ENCODE measurements at places on chromosomes 6 and 20.
A peak's percentile ranks its signal among the peaks of the same experiment; 100 is the strongest.

GRCh38 chr6:135182071-135183001 is 1.2 kb downstream of the MYB start:
- no peak for DNase-seq

- no peak for DNase-seq
Observed at GRCh38 chr20:61830241-61830930, 235.3 kb downstream of the TAF4 start.

GRCh38 chr20:7217606-7218005 is 450.1 kb downstream of the BMP2 start:
- no peak for DNase-seq

GRCh38 chr20:17557675-17558006 is 12.2 kb upstream of the DSTN start:
- no peak for DNase-seq

- DNase-seq, result peak; percentile 49
Observed at GRCh38 chr20:45946149-45946970, 11.9 kb downstream of the PCIF1 start.

- no peak for DNase-seq
Observed at GRCh38 chr6:3321042-3321441, 62.3 kb downstream of the PSMG4 start.

DNA sequence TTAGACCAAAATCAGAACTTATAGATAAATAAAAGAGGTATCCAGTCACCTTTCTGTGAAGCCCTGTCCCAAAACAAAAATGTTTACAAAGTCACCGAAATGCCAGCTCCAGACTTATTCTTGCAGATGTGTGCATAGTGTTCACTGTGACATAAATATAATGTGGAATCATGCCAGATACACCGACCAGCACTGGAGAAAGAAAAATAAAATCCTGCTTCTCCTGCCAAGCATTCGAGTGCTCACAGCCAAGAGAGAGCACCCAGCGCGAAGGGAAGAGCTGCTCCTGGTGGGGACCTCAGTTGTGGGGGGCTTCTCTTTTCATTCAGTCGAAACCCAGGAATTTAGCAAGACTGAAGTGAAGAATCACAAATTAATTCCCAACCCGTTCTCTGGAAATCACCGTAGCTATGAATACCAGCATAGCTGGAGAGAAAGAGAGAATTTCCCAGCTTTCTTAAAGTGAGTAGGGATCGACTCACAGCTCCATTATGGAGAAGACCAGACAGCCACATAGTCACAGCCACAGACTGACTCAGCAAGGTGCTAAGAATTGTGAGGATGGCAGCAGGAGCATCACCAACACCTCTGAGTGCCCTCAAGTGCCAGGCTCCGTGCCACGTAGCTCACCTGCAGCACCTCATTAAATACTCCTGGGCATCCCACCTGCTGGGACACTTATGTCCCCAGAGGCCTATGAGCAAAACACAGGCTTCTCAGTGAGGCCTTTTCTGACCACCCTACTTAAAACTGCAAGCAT is 33.2 kb downstream of the BFSP1 start:
- DNase-seq, result no peak

DNA sequence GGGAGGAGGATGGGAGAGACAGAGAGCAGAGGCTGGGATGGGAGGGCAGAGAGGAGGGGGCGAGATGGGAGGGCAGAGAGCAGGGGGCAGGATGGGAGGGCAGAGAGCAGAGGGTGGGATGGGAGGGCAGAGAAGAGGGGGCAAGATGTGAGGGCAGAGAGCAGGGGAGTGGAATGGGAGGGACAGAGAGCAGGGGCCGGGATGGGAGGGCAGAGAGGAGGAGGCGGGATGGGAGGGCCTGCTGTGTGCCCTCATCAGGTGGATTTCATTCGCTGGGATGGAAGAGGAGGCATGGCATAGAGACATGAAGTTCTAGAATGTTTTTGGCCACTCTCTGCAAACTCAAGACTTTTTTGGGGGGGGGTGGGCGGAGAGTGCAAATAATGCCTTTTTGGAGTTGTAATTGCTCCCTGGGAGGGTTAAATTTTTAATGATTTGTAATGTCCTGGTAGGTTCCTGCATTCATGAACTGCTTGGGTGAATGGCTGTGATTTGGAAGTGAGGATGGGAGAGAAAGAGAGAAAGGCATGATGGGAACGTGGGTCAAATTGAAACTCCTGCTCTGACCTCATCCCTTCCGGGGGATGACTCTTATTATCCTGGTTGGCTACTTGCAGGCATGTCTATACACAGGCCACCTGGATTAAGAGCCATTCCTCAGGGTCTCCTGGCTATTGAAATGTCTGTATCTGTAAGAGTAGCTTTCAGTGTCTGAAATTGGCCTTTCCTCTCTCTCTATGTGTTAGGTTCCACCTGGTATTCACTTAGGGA is 162.4 kb upstream of the AGPAT4 start:
- no peak for DNase-seq

DNA sequence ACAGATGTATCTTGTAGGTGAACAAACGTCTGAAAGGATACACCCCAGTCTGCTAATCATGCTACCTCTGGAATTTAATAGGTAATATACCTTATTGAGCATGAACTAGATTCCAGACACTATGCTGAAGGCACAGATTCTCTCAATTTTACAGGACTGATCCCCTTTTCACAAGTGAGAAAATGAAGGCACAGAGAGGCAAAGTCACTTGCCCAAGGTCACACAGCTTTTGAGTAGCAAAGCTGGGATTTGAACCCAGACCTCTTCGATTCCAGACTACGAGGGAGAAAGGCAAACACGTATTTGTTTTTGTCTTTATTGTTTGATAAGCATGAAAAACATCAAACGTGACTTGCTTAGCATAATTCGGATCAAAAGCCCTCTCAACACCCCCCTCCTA is 34.4 kb upstream of the PMEPA1 start:
- no peak for DNase-seq

DNA sequence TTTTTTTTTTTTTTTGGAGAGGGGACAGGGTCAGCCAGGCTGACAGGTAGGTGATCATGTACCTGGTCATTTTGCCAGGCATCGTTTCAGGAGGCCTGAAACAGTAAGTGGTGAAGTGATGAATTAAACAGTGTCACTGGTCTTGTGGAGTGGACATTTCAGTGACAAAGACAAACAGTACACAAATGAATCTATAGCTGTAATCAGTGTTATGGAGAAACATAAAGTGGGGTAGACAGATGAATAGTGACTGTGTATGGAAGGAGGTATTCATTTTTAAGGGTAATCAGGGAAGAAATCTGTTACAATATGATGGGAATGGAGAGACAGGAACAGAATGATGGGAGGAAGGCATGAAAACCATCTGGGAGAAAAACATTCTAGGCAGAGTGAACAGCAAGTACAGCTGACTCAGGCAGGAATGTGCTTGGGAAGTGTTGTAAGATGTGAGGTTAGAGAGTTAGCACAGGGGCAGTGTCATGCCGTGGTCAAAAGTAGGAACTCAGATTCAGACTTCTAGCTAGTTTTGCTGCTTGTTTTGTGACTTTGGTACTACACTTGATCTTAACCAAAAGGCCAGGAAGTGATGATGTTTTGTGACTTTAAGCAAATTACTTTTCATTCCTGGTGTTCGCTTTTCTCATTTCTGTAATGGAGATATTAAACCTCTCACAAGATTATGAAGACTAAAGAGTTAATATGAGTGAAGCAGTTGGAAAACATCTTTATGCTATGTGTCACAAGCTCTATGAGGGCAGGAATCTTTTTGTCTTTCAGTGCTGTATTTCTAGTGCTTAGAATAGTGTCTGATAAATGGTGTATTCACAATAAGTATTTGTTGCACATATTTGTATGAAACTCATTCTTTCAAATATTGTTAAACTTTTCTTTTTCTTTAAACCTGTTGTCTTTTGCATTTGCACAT is 43.4 kb downstream of the QKI start:
- DNase-seq, result no peak

GRCh38 chr6:167497428-167498056 is 172.7 kb downstream of the TTLL2 start:
- DNase-seq, result no peak

DNA sequence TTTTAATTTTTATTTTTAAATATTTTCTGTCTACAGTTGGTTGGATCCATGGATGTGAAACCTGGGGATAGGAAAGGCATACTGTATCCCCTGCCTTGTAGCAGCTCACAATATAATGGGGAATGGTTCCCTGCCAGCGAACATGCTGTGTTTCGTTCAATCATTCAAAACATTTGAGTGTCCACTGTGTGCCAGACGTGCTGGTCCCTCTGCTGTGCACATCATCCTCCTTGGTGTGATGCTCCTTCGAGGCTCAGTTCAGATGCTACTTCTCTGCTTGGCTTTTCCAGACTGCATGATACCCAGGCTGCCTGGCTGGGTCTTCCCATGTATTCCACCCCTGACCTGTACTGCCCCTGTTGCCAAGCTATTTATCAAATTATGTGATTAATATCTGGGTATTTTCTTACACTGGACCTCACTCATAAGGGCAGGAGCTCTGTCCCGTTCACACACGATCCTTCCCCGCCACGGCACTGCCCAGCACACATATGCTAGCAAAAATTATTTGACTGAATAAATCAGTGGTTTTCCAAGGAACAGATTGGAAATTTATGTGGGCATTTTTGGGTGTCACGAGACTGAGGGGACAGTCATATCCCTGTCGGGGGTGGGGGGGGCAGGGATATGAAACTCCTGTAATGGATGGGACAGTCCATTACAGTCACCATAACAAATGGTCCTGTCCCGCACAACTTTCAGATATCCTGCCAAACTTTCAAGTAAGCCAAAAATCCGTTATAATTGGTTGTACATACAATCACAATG is 4.9 kb downstream of the SDCBP2 start:
- DNase-seq, result no peak

DNA sequence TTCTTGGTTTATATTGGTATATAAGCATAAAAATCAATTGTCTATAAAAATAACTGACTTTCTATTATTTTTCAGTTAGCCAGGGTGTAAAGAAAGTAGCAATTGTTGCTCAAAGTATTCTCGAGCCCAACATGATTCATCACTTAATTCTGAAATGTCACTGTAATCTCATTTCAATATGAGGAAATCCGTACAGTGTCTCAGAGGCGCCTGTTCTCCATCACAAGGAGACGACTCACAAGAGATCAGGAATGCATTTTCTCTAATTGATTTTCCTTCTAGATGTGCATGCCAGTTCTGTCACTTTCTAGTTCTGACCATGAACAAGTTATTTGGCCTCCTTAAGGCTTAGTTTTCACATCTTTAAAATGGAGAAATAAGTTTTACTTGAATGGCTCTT is 753.1 kb downstream of the MAFB start:
- no peak for DNase-seq

Measured in stimulated activated CD8-positive, alpha-beta memory T cell treated with anti-CD3 and anti-CD28 coated beads, Interleukin-4, amount 100 ng/mL, for 24 hours (primary cell).